ENCODE measurements at places on chromosomes 7 and 10. TPM values are rescaled to one million over a fixed set of nuclear protein-coding genes. Genes with fewer than 3 reads are reported as not detected.

SGCE gene
- 31.4 TPM for total RNA-seq

MRPL32 gene
- total RNA-seq: 56.0 TPM

GLRX3 gene
- total RNA-seq: 135 TPM

KCNH2 gene
- total RNA-seq: not detected

BNIP3 gene
- 73.7 TPM for total RNA-seq

ZNF804B gene
- not detected for total RNA-seq

CCM2 gene
- 15.8 TPM for total RNA-seq

ZNF727 gene
- total RNA-seq: not detected

- H3K27me3 ChIP-seq: no peaks in the 10 kb centered on the region
- H3K36me3 ChIP-seq: no peaks in the 10 kb centered on the region
- peaks cover 16% of the 10 kb centered on the region for H3K4me1 ChIP-seq
- H3K4me3 ChIP-seq: no peak overlapping the region
- H3K27ac ChIP-seq: no peak overlapping the region
- DNase-seq: no peak
Measured at GRCh38 chr7:51368334-51368733, 51.7 kb upstream of the COBL start.

GRCh38 chr10:111102359-111102837 is 25.6 kb downstream of the ADRA2A start:
- H3K27ac ChIP-seq: no peak overlapping the region
- H3K4me1 ChIP-seq: no peaks in the 10 kb centered on the region
- no peaks in the 10 kb centered on the region for H3K36me3 ChIP-seq
- H3K27me3 ChIP-seq: 0 out of 3 replicates have a peak, but pooled peaks cover 4% of the 10 kb centered on the region

- no peak for DNase-seq
- no peaks in the 10 kb centered on the region for H3K4me1 ChIP-seq
- H3K4me3 ChIP-seq: no peak overlapping the region
Measured at GRCh38 chr7:159070431-159071148, 74.1 kb downstream of the VIPR2 start.

DNA sequence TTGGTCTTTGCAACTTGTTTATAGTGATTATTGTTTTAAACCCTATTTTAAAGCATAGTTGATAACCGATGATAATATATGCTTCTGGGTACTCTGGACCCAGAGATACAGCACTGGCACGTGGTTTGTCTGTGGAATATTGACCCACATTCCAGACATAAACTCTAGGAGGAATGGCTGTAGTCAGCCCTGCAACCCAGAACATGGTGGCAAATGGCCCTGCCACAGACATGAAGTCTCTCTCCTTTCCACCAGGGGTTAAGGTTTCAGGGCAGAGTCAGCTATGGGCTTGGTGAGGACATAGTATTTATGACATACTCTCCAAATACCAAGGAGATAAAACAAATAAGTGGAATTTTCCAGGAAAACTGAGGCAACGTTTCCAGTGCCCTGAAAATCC is 83.6 kb downstream of the NAMPT start:
- H3K27ac ChIP-seq: no peak overlapping the region
- peaks cover 12% of the 10 kb centered on the region for H3K4me1 ChIP-seq
- H3K4me3 ChIP-seq: no peak overlapping the region
- no peak for DNase-seq

DNA sequence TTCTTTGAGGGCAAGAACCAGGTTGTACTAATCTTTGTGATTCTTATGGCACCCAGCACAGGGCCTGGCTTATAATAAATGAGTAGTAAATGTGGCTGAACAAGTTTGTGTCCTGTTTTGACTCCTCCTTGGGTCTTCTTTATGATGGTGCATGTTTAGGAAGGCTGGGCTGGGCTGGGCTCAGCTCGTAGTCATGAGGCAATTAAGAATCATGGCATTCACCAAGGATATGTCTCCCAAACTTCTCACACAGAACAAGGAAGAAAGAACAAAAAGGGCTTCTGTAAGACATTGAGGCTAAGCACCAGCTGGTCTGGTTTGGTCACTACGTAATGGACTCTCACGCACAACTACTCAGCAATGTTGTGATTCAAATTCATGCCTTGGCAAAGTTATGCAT is 30.5 kb upstream of the YAE1 start:
- no peak for DNase-seq
- no peaks in the 10 kb centered on the region for H3K27me3 ChIP-seq
- no peak overlapping the region for H3K27ac ChIP-seq
- H3K4me1 ChIP-seq: peaks cover 33% of the 10 kb centered on the region
- no peaks in the 10 kb centered on the region for H3K36me3 ChIP-seq

DNA sequence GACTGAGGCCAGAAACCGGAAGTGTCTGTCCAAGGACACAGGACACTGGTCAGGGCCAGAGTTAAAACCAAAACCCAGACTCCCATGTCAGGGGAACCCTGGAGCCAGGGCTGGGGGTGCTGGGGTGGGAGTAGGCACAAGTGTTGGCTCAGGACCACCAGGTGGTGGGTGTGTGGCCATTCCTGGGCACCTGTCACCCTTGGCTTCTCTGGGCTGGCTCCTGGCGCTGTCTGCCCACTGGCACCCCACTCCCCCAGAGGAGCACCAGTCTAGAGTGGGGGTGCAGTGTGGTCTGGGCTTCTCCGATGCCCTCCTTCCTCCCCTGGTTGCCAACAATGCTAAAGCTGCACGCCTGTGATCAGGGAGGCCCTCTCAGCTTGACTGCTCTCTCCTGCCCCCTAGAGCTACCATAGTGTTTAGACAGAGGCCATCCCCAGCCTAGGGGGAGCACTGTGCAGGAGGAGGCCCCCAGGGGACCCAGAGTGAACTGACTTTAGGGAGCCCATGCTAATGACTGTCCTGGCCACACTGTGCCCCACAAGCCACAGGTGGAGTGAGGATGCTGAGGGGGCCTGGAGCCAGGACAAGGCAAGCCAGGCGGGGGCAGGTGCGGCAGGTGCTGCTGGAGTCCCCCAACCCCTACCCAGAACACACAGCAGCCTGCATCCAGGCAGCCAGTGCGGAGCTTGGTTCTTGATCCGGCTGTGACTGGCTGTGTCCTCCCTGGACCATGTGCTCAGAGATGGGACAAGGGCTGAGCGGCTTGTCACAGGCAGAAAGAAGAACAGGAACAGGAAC is 11.0 kb downstream of the RASGEF1A start:
- peaks cover 24% of the 10 kb centered on the region for H3K27me3 ChIP-seq
- H3K4me3 ChIP-seq: no peak overlapping the region
- H3K27ac ChIP-seq: no peak overlapping the region

DNA sequence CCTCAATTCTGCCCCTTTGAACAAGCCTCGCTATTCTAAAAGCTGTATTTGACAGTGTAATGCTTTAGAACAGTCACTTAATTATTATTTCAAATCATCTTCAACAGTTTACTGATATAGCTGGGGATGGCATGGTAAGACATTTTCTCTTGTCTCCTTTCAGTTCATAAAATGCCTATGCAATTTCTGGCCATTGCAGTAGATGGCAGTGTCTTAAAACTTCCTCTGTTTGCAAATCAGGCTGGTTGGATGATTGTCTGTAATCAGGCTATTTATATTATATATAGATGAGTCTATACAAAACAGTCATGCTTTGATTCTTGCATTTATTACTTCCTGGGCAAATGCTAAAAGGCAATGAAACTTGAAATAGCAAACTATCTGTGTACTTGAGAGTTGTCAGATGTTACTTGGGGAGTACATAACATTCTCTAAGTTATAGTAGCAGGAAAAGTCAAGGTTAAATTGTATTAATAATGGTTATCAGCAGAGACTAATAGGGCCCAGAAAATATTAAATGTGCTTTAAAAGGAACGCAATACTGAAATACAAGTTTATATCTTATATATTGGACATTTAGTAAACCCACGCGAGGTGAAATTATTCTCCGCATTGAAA is 55.5 kb upstream of the LHFPL3 start:
- H3K4me1 ChIP-seq: peaks cover 5% of the 10 kb centered on the region
- peak; percentile 36 for DNase-seq
- H3K4me3 ChIP-seq: no peak overlapping the region
- H3K36me3 ChIP-seq: no peaks in the 10 kb centered on the region
- H3K27ac ChIP-seq: no peak overlapping the region
- H3K27me3 ChIP-seq: no peaks in the 10 kb centered on the region

- no peak overlapping the region for H3K4me3 ChIP-seq
- H3K27me3 ChIP-seq: no peaks in the 10 kb centered on the region
Measured at GRCh38 chr10:71985542-71986250, 21.5 kb downstream of the CHST3 start.

- no peaks in the 10 kb centered on the region for H3K27me3 ChIP-seq
- H3K4me1 ChIP-seq: no peaks in the 10 kb centered on the region
- no peaks in the 10 kb centered on the region for H3K36me3 ChIP-seq
- no peak overlapping the region for H3K27ac ChIP-seq
- no peak overlapping the region for H3K4me3 ChIP-seq
- no peak for DNase-seq
Measured at GRCh38 chr10:15843695-15844094, 16.6 kb downstream of the MINDY3 start.

GRCh38 chr7:94335586-94335985 is 59.1 kb upstream of the COL1A2 start:
- no peak for DNase-seq
- no peak overlapping the region for H3K27ac ChIP-seq
- H3K36me3 ChIP-seq: no peaks in the 10 kb centered on the region
- no peaks in the 10 kb centered on the region for H3K4me1 ChIP-seq

- DNase-seq: no peak
- no peak overlapping the region for H3K4me3 ChIP-seq
- peaks cover 28% of the 10 kb centered on the region for H3K4me1 ChIP-seq
- H3K27me3 ChIP-seq: no peaks in the 10 kb centered on the region
- H3K36me3 ChIP-seq: 0 out of 2 replicates have a peak, but pooled peaks cover under 1% of the 10 kb centered on the region
- H3K27ac ChIP-seq: no peak overlapping the region
Measured at GRCh38 chr10:5634918-5635317, 31.5 kb downstream of the ASB13 start.

- no peaks in the 10 kb centered on the region for H3K27me3 ChIP-seq
- H3K27ac ChIP-seq: no peak overlapping the region
- DNase-seq: peak; percentile 9
- peaks cover 22% of the 10 kb centered on the region for H3K4me1 ChIP-seq
- H3K4me3 ChIP-seq: no peak overlapping the region
- no peaks in the 10 kb centered on the region for H3K36me3 ChIP-seq
Measured at GRCh38 chr10:87844837-87845623, 18.3 kb downstream of the KLLN start.

DNA sequence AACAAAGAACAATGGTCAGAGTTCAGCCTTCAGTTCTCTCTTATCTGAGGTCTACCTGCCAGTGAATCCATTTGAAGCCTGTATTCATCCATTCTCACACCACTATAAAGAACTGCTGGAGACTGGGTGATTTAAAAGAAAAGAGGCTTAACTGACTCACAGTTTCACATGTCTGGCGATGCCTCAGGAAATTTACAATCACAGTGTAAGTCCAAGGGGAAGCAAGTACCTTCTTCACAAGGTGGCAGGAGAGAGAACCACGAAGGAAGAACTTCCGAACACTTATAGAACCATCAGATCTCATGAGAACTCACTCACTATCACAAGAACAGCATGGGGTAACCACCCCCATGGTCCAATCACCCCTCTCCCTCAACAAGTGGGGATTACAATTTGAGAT is 33.0 kb upstream of the SLC25A13 start:
- peaks cover 24% of the 10 kb centered on the region for H3K4me1 ChIP-seq
- no peaks in the 10 kb centered on the region for H3K27me3 ChIP-seq
- no peaks in the 10 kb centered on the region for H3K36me3 ChIP-seq
- H3K27ac ChIP-seq: no peak overlapping the region
- H3K4me3 ChIP-seq: no peak overlapping the region

GRCh38 chr7:14892961-14893360 is 9.6 kb downstream of the DGKB start:
- H3K4me3 ChIP-seq: no peak overlapping the region
- H3K27ac ChIP-seq: no peak overlapping the region
- no peaks in the 10 kb centered on the region for H3K27me3 ChIP-seq
- DNase-seq: no peak
- H3K36me3 ChIP-seq: no peaks in the 10 kb centered on the region
- H3K4me1 ChIP-seq: no peaks in the 10 kb centered on the region

DNA sequence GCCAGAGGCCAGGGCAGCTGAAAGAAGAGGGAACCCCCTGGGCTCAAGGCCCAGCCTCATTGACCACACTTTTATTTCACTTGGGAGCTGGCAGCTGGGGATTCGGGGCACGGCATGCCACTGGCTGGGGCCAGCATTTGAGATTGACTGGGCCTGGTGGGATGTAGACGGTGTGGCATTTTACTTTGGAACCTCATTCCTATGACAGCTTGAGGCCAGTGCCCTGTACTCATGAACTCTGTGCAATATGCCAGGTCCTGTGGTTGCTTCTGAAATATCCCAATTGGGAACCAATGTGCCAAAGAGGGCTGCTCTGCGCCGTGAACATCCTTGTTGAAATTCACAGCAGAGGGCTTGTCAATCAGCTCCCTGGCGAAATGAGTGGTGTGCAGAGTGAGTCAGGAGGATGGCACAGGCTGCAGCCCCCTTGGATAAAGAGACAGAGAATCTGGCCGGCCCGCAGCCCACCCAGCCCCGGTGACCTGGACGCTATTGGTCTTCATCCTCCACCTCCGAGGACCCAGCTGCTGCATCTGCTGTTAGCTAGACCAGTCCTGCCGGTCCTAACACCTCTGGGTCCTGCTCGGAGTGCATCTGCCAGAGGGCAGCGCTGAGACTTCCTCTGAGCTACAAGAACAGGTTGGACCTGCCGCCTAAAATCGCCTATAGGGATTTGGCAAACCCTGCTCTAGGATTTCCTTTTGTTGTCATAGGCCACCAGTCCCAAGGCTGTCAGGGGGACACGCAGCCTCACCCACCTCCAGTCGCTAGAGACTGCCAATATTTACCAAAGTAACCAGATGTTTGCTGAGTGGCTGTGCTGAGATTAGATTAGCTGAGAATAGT is 58.0 kb downstream of the PRKAG2 start:
- H3K36me3 ChIP-seq: no peaks in the 10 kb centered on the region
- peaks cover 7% of the 10 kb centered on the region for H3K27me3 ChIP-seq
- DNase-seq: no peak
- no peak overlapping the region for H3K4me3 ChIP-seq

GRCh38 chr7:7489546-7489945 is 46.1 kb downstream of the COL28A1 start:
- H3K27me3 ChIP-seq: no peaks in the 10 kb centered on the region
- H3K27ac ChIP-seq: no peak overlapping the region
- no peaks in the 10 kb centered on the region for H3K36me3 ChIP-seq
